AG09309 (cell line): ENCODE measurements at places on chromosomes 6 and 20.

DNA sequence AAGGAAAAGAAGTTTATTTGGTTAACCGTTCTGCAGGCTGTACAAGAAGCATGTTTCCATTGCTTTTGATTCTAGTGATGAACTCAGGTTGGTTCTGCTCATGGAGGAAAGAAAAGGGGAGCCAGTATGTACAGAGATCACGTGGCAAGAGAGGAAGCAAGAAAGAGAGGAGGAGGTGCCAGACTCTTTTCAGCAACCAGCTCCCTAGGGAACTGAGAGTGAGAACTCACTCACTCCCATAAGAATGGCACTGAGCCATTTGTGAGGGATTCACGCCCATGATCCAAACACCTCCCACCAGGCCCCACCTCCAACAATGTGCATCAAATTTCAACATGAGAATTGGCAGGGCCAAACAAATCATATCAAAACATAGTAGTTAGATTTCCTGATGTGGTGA lies 649.1 kb downstream of the EPM2A start:
- DNase-seq = no peak

DNA sequence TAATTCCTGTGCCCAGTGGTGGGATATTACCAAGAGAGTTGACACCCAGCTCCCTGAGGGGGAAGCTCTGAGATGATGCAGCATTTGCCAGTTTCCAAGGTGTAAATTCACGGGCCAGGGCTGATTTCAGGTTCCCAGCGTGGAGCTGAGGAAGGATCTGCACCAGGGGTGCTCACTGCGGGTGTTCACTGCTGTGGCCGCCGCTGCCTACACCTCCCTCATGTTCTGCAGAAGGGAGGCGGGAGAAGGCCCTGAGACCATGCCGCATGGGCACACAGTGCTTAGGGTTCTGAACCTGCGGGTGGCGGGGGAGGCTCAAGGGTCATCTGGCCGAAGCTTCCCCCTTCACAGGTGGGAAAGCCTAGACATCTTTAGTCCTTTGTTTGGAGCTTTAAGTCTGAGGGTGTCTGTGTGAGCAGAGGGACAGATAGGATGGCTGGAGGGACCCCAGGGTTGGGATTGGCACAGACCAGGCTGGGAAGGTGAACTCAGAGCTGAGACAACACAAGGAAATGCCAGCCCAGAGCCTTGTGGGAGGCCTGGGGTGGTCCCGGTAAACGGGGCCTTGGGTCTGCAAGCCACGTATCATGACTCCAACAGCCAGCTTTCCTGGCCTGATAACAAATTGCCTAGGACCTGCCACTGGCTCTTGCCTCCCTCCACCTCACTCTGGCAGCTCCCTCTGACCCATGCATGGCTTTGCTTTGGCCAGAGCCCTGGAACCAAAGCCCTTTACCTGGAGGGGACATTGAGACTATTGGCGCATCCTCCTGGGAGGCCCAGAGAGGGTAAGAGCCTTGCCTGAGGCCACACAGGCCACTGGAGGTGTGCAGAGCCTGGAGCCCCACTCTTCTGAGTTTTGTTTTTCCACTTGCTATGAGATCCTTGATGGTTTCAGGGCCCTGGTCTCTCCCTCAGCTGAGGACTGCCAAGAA lies 40.4 kb downstream of the SYNJ2 start:
- DNase-seq = no peak

- no peak for DNase-seq
Measured at GRCh38 chr6:16473184-16473907, 235.0 kb downstream of the GMPR start.

DNA sequence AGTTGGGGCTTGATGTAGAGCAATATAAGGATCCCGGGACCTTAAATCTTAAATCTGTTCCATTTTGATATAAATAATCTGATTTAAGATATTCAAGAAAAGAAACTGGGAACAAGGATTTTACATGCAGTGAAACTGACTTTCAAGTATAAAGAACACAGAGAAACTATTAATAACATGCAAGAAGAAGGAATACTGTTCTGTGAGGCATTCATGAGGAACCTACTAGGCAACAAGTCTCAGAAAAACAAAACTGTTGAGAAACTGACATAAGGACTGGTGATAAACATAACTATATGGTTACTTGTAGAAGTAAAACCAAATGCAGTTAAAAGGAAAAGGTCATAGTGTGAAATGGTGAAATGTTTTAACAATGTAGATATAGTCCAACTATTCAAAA lies 15.8 kb downstream of the HDDC2 start:
- DNase-seq = no peak

DNA sequence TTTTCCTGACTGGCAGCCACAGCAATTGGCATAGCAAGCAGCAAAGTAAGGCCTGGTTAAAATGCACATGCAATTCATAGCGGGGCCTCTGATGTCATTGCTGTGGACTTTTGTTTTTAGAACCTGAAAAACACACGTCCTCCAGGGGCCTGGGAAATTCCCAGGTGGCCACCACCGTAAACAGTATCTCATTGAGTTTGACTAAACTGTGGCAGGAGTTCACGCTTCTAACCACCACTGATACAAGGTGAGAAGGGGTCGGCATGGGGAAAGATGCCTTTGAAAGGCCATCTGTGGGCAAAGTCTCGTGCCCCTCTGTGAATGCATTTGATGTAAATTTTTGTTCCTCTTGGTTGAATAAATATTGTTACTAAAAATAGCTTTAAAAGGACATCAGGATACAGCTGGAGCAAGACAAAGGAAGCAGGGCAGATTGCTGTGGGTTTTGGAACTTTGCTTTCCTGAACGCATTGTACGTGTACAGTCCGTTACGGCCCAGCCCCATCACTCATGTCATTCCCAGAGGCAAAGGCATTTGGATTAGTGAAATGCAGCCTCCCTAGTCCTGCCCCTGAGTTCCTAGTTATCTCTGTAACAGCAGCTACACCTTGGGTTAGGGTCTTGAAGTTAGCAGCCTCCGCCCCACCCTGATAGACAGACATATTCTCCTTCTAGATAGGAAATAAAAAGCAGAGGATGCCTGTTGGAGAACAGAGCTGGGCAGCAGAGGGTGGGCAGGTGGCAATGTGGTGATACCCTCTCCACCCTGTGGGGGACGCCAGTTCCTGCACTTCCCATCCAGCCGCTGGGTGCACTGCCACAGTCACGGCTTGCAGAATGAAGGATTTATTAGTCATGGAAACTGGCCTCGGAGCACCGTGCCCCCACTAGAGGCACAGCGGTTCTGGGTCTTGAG lies 80.3 kb downstream of the ZDHHC14 start:
- no peak for DNase-seq

- DNase-seq = no peak
Measured at GRCh38 chr6:149600508-149600907, 34.3 kb downstream of the GINM1 start.

- DNase-seq = peak; percentile 31
Measured at GRCh38 chr6:113903666-113904330, 46.7 kb downstream of the MARCKS start.

DNA sequence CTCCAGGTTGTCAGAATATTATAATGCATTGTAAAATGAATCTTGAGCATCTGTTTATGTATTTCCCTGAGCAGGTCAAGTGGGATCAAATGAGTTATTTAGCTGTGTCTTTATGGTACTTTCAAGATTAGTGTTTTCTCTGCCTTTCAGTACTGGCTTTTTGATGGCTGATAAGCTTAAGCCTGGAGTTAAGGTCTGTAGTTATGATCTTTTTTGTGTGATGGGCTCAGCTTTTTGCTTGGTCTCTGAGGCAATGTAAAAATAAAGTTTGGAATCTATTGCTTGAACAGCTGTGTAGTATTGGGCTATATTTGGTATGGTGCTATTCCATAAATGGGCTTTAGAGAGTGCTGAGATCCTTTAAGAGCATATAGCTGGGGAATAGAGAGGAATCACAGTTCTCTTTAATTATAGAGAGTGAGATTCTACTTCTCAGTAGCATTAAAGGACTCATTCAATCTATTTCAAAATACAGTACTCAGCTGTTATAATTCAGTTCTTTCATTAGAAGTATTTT lies 40.7 kb downstream of the ZNF451 start:
- no peak for DNase-seq

GRCh38 chr6:29791786-29792122 lies 35.9 kb upstream of the HLA-G start:
- DNase-seq = no peak

DNA sequence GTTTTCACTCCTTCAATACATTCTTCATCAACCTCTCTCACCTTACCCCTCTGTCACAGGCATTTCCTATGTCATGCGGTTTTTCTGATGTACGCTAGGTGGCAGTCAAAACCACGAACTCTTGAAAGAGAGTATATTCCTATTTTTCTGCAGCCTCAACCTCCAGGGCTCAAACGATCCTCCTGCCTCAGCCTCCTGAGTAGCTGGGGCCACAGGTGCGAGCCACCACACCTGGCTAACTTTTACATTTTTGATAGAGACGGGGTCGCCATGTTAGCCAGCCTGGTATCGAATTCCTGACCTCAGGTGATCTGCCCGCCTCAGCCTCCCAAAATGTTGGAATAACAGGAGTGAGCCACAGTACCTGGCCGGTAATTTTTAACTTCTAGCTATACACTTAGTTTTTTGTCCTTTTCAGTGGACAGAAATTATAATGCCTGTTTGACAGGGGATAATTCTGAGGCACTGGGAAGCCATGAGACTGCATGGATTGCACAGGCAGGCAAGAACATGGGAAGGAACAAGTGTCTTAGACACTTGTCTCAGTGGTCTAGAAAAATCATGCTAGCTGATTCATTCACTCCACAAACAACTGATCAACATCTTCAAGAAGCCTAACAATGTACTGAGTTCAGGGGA lies 22.5 kb upstream of the HFE start:
- DNase-seq = no peak

- no peak for DNase-seq
Measured at GRCh38 chr20:44544263-44544662, 22.4 kb upstream of the SERINC3 start.

DNA sequence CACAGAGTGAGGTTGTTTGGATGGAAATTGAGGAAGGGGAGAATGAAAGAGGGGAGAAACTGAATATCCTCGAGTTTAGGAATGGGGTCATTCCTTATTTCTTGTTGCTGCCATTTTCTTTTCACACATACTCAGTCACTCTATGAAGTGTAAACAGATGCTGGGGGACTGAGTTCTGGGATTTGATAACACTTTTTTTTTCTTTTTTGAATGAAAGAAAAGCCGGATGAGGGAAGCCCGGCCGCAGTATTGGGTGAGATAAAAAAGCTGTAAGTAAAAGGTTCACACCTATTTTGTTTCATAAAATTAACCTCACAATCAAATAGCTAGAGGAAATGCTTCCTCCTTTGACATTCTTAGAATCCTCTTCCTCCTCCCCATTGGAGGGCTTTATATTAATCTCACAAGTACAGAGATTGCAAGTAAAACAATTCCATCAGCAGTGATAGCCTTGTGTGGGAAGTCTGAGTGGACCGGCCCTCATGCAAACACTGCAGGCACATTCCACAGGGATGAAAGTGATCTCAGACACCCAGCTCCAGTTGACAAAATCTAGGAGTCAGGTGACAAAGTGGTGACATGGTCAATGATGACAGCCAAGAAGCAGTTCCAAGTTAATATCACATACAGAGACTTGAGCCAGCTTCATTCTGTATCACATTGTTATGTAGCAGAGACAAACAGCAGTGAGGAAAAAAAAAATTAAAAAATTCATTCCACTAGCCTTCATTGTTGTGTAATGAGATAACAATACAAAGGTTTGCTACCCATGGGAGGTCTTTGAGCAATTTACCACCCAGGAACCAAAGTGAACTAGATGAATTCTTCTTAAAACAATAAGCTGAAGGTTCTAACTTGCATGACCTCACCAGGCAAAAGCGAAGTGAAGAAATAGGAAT lies 391.1 kb upstream of the HSF2 start:
- DNase-seq = no peak

DNA sequence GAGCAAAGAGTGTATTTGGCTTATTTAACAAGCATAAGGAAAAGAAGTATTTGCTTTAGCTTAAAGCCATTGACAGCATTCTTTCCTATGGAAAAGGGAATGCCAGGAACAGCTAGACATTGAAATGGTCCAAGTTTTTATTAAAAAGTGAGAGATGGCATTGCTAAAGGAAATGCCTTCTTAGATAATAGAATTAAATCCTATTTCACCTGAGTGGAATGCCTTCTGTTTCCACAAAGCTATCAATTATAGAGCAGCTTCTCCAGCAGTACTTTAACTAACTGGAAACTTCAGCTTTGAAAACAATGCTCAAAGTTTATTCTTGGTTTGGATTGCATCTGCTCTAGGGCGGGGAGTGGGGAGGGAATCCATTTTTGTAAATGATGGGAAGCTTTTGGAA lies 85.1 kb upstream of the CNKSR3 start:
- no peak for DNase-seq

DNA sequence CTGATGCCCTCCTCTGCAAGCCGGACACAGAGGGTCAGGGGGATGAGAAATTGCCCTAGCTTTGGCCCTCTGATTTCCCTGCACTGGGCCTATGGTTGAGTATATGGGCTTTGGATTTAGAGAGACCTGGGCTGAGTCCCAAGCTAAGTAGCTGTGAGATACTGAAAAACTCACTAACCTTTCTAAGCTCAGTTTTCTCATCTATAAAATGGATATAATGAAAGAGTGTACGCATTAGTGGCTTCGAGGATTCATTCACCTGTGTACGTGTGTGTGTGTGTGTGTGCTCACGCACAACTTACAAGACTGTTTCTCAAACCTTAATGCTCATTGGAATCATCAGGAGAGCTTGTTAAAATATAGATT lies 12.7 kb upstream of the RBPJL start:
- no peak for DNase-seq

DNA sequence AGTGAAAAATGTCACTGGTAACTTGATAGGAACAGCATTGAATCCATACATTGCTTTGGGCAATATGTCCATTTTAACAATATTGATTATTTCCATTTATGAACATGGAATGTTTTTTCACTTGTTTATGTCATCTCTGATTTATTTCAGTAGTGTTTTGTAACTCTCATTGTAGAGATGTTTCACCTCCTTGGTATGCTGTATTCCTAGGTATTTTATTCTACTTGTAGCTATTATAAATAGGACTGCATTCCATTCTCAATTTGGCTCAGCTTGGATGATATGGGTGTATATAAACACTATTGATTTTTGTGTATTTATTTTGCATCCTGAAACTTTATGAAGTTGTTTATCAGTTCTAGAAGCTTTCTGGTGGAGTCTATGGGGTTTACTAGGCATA lies 730.3 kb downstream of the DOK5 start:
- no peak for DNase-seq

DNA sequence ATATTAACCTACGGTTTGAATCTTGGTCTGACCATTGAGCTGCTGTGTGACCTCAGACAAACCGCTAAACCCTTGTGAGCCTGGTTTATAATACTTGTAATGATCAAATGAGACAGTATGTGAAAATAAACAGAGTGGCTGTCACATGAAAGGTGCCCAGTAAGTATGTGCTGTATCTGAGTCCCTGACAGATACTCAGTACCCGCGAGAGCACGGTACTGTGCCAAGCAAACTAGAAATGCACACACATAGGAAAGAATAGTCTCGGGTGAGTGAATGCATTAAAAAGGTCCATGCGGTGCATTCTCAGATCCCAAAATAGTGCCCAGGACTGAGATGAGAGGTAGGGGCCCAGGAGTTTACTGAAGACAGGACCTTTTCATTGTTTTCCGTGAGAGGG lies 93.3 kb downstream of the PPP1R14C start:
- DNase-seq = no peak

GRCh38 chr6:158170656-158171081 lies 2.5 kb downstream of the GTF2H5 start:
- DNase-seq = peak; percentile 79
